Activated CD4-positive, alpha-beta T cell treated with anti-CD3 and anti-CD28 coated beads for 36 hours (primary cell): ENCODE measurements at places on chromosomes 12 and 14.
A peak's percentile ranks its signal among the peaks of the same experiment; 100 is the strongest.

GRCh38 chr14:22465201-22465840 lies 123.7 kb downstream of the DAD1 start:
- no peak for DNase-seq

- DNase-seq = peak; percentile 69
Measured at GRCh38 chr12:120115692-120116440, 687 bp downstream of the RAB35 start.

DNA sequence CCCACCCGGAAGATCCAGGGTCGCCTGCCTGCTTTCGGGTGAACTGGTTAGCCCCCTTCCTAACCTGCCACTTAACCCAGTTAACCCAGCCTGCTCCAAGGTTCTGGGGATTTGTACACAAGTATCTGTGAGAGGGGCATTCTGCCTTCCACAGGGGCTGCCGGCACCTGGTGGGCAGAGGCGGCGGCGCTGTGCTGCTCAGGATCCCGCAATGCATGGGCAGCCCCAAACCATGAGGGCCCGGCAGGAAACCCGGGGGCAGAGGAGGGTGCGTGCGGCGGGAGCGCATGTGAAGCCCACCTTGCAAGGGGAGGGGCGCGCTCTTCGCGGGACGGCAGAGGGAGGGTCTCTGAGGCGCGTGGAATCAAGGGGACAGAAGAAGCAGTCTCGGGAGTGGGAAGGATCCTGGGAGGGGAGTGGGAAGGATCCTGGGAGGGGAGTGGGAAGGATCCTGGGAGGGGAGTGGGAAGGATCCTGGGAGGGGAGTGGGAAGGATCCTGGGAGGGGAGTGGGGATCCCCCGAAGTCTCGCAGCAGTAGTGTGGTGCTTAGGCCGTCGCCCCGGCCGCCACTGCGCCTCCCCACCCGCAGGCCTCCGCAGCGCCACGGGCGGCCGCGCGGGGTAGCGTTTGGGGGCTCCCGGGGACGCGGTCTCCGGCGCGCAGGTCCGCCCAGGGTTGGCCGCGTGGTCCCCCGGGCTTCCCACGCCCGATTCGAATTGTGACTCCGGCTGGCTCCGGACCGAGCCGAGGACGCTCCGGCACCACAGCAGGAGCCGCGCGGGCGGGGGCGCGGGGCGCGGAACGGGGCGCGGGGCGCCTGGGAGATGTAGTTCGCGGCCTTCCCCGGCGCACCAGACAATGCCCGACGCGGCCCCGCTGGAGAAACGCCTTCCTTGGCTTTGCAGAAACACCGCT lies 4.9 kb upstream of the MTA1 start:
- peak; percentile 81 for DNase-seq

- DNase-seq = no peak
Measured at GRCh38 chr12:124527861-124528561, 39.4 kb downstream of the NCOR2 start.

GRCh38 chr12:67630373-67631088 lies 18.0 kb upstream of the DYRK2 start:
- peak; percentile 90 for DNase-seq

- no peak for DNase-seq
Measured at GRCh38 chr12:101298426-101298825, 18.5 kb downstream of the UTP20 start.

DNA sequence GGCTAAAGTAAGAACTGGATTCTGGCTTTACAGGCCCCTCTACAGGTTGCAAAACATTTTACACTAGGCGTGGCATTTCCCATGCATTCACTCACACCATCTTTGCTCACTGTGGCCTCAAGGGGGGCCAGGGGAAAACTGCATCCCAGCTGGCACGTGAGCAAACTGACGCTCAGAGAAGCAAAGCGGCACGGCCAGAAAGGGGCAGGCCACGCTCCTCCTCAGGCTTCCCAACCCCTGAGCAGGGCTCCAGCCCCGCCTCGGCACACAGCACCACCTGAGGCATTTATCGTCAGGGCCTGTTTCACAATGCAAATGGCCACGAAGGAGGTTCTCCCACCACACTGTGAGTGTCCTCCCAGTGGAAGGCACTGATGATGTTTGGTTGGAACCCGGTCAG lies 90.8 kb downstream of the BCL11B start:
- DNase-seq = peak; percentile 63

DNA sequence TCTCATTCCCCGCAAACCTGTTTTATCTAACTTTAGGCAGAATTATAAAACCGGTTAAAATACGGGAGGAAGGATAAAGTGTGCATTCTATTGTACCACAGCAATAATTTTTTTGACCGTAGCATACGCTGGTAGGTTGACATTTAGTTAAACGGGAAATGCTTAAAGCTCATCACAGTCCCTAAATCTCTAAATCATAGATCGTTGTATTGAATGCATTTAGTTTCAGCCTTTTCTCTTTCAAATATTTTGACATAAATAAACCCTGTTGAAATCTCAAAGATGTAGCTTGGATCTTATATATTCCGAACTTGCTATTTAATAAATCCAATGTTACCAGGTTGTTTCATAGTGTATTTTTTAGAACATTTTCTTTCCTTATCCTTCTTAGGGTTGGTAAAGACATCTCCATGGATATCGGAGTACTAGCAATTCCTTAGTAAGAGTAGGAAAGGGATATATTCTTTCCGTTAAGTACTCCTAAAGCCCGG lies 798 bp downstream of the CLEC2B start:
- DNase-seq = no peak

- DNase-seq = no peak
Measured at GRCh38 chr14:31568161-31568560, 7.0 kb downstream of the NUBPL start.

DNA sequence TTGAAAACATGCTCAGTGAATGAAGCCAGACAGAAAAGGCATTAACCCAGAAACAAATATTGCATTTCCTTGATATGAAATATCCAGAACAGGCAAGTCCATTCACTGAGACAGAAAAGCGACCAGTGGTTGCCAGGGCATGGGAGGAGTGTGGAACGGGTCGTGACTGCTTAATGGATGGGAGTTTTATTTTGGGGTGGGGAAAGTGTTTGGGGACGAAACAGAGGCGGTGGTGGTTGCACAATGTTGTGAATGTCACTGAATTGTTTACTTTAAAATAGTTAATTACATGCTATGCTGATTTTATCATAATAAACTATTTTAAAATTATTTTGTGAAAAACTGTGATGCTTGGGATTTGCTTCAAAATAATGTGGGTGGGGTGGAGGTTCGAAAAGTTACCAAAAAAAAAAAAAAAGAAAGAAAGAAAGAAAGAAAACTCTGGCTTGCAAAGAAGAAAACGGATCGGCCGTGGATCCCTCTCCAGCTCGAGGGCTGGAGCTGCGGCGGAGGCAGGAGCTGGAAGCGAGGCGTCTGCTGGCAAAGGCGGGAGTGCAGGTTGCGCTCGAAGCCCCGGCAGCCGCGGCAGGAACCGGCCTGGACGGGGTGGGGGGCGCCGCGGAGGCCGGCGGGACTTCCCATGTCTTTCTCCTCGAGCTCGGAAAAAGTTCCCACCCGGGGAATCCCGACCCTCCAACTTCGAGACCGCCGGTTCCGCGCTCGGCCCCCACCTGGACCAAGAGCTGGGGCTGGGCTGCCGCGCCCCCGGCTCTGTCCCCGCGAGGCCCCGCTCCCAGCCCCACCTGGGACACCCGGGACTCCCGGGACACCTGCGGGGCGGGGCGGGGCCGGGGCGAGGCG lies 524 bp upstream of the P2RX2 start:
- DNase-seq = no peak
